ENCODE measurements at places on chromosomes 1 and 21. TPM values are rescaled to one million over a fixed set of nuclear protein-coding genes. Genes with fewer than 3 reads are reported as not detected.
A peak's percentile ranks its signal among the peaks of the same experiment; 100 is the strongest.

- peaks cover 49% of the 10 kb centered on the region for H3K36me3 ChIP-seq
- no peak for DNase-seq
- peak overlapping the region; percentile 73 for H3K4me3 ChIP-seq
- peak overlapping the region; percentile 97 for H3K27ac ChIP-seq
- peaks cover 89% of the 10 kb centered on the region for H3K4me1 ChIP-seq
- H3K27me3 ChIP-seq = no peaks in the 10 kb centered on the region
Measured at GRCh38 chr1:12174924-12175810, 8.4 kb downstream of the TNFRSF1B start.

DNA sequence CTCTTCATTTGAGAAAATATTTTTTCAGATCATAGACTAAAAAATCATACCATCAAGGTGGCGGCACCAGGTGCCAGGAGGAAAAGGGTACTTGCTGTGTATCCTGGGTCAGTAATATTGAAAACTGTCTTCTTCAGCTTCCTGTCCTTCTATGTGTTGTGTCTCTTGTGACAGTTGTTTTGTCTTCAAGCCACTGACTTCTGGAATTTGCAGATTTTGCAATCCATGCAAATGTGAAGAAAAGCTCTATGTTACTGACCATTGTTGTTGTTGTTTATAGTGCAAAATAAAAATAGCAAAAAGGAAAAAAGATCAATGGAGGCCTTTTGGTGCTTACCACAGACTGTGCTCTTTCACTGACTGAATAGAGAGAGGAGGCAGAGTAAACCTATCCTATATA, 83.2 kb upstream of the RHOU start:
- no peak for DNase-seq
- H3K27me3 ChIP-seq = peaks cover 48% of the 10 kb centered on the region
- peaks cover 19% of the 10 kb centered on the region for H3K4me1 ChIP-seq
- no peaks in the 10 kb centered on the region for H3K36me3 ChIP-seq

DNA sequence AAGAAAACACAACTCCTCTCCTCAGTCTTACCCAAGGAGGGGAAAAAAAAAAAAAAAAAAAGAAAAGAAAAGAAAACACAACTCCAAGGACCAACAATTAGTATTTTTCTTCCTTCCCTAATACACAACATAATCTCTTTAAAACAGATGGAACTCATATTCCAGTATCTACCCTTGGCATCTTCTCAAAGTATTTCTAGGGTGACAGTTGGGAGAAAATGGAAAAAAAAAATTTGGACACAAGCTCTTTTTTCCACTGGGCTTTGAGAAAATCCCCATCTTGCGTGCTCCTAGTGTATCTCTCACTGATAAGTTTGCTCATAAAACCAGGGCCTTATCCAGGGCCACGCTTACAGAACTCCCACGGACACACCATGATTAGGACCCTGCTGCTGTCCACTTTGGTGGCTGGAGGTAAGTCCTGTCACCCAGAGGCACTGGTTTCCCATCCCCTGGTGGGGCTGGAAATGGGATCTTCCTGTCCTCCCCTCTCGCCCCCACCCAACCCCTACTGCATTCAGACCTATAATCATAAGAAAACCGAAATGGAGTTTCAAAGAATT, at the start of gene CELA2B:
Gene CELA2B, plus strand, starts transcription at position 353 of the 563 bp plus-strand sequence. Its CDS starts 22 bp downstream, at position 375.
- DNase-seq = no peak
- no peaks in the 10 kb centered on the region for H3K27me3 ChIP-seq
- H3K4me3 ChIP-seq = no peak within 1 kb of the TSS

DNA sequence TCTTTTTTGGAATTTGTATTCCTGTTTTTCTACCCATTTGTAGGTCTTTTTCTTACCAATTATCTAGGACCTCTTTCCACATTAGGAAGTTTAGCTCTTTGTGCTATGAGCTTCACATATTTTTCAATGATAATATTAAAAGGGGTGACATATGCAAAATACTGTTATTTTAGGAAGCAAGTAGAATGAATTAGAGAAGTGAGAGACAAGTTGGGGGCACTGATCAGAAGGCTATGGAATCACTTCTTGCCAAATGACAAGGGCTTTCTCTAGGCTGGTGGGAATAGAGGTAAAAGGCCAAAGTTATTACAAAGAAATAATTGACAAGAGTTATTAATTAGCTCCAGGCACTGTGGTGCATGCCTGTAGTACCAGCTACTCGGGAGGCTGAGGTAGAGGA, 4.3 kb upstream of the BCAR3 start:
- H3K36me3 ChIP-seq = no peaks in the 10 kb centered on the region
- no peak for DNase-seq
- H3K27ac ChIP-seq = no peak overlapping the region

DNA sequence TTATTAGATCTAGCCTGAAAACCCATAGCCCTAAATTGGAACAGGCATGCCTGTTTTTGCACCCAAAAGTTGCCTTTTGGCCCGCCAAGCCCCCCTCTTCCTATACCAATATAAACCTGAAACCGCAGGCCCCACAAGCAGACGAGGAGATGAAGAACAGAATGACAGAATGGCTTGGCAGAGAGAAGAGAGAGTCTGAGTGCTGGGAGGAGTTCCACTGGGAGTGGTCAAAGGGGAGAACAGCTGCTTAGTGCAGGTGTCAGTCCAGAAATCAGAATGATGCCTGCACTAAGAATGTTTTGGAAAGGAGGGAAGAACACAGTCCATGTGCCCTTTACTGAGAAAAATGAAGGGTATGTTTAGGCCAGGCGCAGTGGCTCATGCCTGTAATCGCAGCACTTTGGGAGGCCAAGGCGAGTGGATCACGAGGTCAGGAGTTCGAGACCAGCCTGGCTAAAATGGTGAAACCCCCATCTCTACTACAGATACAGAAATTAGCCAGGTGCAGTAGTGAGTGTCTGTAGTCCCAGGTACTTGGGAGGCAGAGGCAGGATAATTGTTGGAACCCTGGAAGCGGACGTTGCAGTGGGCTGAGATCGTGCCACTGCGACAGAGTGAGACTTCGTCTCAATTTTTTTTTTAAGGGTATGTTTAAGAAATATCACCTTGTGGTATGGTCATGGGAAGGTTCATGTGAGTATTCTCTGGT, 9.4 kb downstream of the DYRK1A start:
- peaks cover 5% of the 10 kb centered on the region for H3K36me3 ChIP-seq
- peaks cover 84% of the 10 kb centered on the region for H3K4me1 ChIP-seq
- H3K27ac ChIP-seq = no peak overlapping the region
- DNase-seq = no peak
- H3K4me3 ChIP-seq = no peak overlapping the region

Gene CELA2B
- total RNA-seq = not detected

Gene ZBTB8A
- total RNA-seq = 0.30 TPM
